ENCODE measurements at places on chromosomes 6 and 20.

DNA sequence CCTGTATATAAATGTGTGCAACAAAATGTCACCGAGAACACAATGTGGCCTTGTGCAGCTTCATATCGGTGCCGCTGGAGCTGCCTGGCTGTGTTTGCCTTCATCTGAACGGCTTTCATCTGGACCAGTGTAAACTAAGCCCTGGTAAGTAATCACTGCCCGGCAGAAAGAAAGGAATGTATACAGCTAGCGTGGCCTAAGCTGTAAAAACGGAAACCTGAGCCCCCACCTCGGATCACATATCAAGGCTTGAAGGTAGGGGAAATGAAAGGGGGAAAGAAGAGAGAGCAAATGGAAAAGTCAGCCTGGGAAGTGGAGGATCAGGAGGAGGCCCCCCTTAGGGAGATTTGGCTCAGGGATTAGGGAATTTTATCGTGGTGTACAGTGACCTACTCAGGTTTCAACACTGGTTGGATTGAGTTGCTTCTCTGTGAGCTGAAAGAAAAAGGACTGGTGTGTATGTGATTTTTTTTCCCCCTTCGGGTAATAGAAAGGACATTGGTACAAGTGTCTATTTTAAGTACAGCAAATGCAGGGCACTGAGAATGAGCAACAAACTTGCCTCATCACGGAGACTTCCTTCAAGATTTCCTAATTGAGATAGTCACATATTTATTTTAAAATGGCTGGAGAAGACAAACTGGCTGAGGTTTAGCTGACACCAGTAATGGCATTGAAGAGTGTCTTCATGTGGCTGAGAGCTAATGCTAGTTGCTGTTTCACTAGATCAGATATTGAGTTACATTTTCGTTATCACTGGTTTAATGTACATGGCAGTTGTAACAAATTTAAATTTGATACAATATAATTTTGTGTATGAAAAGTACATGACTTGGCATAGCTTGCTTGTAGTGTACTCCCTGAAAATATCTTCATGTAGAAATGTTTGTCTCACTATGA, 3.5 kb downstream of the SOBP start:
- no peak for DNase-seq

- DNase-seq: no peak
Measured at GRCh38 chr20:8213270-8213669, 81.2 kb downstream of the PLCB1 start.

- no peak for DNase-seq
Measured at GRCh38 chr6:15042938-15043337, 202.9 kb upstream of the JARID2 start.

GRCh38 chr6:38234934-38235682, 404.6 kb downstream of the BTBD9 start:
- no peak for DNase-seq
